Naive thymus-derived CD8-positive, alpha-beta T cell (primary cell): ENCODE measurements at places on chromosomes 3 and 15.

GRCh38 chr15:34116620-34117019, 14.7 kb downstream of the PGBD4 start:
- no peak for DNase-seq

- DNase-seq, result no peak
Observed at GRCh38 chr3:60187343-60187742, 1063.9 kb downstream of the FHIT start.

- no peak for DNase-seq
Observed at GRCh38 chr3:52983828-52984227, 62.0 kb downstream of the SFMBT1 start.

GRCh38 chr15:94100863-94101262, 130.5 kb upstream of the MCTP2 start:
- no peak for DNase-seq

- DNase-seq, result no peak
Observed at GRCh38 chr3:55519019-55519418, 31.9 kb upstream of the WNT5A start.

- no peak for DNase-seq
Observed at GRCh38 chr3:64551697-64552096, 136.1 kb downstream of the ADAMTS9 start.

- no peak for DNase-seq
Observed at GRCh38 chr3:4588466-4588865, 95.3 kb downstream of the ITPR1 start.

GRCh38 chr15:58583171-58583908, 151.5 kb downstream of the LIPC start:
- DNase-seq, result no peak

DNA sequence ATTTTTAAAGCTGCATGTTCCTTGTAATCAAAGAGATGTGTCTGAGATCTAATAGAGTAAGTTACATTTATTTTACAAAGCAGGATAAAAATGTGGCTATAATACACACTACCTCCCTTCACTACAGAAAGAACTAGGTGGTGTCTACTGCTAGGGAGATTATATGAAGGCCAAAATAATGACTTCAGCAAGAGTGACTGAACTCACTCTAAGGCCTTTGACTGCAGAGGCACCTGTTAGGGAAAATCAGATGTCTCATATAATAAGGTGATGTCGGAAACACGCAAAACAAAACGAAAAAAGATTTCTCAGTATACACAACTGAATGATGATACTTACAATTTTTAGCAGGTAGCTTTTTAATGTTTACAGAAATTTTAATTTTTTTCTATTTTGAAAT, 19.1 kb downstream of the B3GNT5 start:
- DNase-seq, result no peak

- DNase-seq, result no peak
Observed at GRCh38 chr15:82314769-82315518, 34.3 kb downstream of the GOLGA6L10 start.

GRCh38 chr3:170442947-170443346, 24.3 kb downstream of the CLDN11 start:
- DNase-seq, result no peak

DNA sequence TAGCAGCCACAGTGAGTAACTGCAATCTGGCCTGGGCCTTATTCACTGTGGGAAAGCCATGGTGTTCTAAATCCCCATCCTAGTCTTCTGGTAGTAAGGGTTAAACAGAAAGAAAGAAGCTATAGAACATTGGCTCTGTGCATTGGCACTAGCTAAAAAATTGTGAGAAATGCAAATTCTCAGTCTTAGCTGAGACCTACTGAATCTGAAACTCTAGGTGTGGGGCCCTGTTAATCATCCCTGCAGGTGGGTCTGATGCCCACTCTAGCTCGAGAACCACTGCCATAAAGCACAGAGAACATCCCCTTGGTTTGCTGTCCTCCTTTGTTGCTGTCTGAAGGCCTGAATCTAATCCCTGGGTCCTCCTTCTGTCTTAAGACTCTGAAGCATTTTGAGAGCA, 59.3 kb downstream of the MEIS2 start:
- DNase-seq, result no peak

- DNase-seq, result no peak
Observed at GRCh38 chr3:38829404-38829803, 13.4 kb upstream of the SCN10A start.

DNA sequence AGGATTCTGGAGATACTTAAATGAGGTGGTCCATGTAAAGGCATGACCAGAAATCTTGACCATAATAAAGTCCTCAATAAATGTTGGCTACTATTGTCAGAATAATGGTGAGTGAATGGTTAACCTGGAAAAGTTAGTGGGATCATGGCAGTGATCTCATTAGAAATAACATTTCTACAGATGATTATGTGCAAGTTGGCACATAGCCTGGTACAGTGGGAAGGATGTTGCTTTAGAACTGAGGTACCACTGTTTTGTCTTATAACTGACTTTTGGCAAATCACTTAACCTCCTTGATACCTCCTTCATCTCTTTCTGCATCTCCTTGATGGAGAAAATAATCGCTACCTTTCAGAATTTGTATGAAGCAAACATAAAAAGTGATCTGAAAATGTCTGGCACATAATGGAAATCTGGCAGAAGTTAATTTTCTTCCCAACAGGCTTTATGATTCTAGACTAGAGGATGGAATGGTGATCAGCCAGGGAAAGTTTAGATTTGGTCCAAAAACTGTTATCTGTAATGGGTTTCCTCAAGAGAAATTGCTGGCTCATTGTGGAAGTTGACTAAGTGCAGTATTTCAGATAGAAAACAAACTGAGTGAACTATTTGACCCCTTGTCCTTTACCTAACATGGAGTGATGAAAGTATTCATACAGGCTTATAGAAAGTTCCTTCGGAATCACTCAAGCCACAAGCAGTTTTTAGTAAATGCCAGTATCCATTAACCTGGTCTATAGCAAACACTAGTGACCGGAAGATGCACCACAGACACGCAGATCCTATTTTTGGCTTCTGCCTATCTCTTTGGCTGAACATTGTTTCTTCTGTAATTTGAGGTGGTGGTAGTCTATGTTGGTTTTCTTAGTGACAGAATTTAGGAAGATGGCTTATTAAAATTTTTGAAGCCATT, 449.6 kb upstream of the TGFBR2 start:
- DNase-seq, result no peak

DNA sequence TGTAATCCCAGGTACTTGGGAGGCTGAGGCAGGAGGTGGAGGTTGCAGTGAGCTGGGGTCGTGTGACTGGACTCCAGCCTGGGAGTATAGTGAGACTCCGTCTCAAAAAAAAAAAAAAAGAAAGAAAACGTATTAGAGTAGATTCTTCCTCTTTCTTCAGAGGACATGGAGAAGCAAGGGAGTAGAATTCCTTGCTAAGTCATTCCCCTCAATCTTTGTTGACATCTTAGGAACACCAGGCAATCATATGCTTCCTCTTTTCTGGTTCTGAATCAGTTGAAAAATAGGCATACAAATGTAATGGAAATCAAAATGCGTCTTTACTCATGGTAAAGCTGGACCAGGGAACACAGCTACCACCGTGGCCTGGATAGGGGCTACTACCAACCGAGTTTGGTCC, 38.3 kb upstream of the ATOSA start:
- DNase-seq, result no peak

DNA sequence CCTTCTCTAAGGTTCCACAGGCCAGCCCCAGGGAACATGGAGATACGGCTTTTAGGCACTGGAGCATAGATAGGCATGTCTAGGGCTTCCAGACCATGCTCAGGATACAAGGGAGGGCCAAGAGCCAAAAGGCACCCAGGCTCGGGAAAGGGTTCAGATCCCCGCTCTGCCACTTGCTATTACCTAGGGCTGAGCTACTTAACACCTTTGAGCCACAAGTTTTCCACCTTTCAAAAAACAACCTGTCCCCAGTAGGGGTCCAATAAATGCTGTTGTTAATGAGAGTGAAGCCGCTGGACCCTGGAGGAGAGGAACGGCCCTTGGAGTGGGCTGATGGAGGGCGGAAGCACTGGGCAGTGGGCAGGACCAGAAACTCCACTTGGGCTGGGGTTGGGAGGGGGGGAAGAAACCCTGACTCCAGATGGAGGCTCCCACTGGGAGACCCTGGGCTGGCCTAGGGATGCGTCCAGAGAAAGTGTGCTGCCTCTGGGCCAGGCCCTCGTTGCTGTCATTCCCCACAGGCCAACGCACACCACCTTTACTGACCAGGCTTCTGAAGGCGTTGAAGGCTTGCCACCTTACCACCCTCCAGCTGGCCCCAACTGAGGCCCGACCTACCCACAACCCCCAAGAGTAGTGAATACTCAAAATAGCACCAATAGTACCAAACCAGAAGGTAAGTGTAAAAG, 8.6 kb upstream of the ITPKA start:
- DNase-seq, result no peak

DNA sequence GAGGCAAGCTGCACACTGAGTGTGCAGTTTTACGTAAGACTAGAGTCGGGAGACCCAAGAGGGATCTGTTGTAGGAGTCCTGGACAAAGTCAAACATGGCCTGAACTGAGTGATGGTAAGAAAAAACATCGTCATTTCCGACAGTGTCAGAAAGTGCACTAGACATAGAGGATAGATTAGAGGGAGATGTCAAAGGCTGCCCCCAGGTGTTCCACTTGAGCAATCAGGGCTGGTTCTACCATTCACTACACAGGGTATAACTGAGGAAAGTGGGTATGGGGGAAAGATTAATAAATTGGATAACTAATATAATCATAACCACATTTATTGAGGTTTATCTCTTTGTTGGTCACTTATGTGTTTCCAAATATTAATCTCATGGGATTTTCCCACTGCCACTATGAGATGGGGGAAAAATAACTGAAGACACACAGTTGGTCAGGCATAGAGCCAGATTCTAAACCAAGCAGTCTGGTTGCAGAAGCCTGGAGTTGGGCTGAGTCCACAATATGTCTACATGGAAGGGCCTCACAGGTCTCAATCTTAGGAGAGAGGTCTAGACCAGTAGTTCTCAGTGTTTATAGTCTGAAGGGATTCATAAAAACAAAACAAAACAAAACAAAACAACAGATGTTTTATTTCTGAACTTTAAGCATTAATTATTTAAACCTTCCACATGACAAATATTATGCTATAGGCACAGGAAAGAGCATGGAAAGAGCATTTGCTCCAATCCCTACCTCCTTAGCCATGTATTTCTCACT, 766.5 kb downstream of the NTRK3 start:
- no peak for DNase-seq

DNA sequence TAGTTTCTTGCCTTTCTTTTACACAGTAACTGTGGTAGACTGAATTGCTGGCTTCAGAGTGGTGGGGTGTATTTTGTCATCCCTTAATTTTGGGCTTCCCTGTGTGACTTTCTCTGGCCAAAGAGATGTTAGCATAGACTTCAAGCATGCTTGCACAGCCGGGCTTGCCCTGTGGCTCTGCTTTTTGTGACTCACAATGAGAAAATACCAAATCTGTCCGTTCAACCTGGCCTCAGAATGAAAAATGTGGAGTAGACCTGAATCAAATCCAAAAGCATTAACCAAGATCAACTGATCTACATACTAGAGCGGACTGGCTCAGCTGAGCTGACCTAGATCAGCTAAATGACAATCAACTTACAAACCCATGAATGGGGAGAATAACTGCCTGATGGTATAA, 51.4 kb downstream of the PLAAT1 start:
- no peak for DNase-seq

- DNase-seq, result no peak
Observed at GRCh38 chr3:127568586-127568985, 21.9 kb downstream of the TPRA1 start.

DNA sequence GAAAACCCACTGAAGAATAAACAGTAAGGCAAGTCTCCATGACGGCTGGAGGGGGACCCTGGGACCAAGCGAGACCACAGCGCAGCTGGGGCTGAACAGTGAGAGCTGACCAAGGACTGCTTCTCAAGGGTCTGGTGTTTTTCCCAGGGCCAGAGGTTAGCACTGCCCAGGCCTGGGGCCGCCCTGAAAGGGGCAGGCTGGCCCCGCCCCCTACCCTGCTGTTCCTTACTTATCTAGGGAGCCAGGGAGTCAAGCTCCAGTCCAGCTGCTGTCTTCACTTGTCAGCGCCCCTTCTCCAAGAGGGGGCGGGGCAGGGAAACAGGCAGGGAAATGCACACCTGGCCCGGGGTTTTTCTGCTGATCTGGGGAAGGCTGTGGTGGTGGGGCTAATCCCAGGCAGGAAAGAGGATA, 51.6 kb upstream of the HACD2 start:
- DNase-seq, result no peak

DNA sequence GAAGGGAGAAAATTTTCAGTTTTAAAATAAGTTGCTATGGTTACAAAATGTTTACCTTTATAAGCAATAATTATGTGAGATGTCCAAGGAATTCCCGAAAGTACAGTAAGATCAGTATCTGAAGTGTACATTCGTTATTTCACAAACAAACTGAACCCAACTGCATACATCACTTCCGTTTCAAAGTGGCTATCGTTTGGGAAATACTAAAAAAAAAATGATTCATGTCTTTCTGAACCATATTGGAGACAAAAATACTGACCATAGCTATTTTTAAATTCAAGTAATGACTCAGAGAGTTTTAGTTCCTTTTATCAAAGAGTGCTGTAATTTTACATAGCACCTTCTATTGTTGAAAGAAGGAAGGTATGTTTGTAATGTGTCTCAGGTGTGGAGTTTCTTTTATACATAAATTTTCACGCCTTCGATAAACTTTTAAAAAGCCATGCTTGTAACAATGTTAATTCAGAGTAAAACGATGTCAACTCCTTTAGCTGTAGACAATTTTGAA, 8.0 kb upstream of the ANKRD28 start:
- no peak for DNase-seq

DNA sequence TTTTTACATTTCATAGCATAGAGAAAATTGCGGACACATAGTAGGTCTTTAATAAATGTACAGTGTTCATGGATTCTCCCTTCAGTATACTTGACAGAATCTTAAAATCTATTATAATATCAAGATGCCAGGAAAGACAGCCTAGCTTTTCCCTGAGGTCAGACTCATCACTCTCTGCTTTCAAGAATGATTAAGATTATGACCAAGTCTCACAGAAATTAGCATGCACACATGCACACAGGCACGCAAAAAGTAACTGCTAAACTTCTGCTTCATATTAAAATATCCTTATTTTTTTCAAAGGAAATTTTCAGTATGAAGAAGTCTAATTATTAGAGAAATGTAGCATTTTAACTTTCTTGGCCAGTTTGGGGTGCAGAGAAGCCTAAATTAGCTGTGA, 493.8 kb upstream of the NECTIN3 start:
- DNase-seq, result no peak

GRCh38 chr3:101703169-101703568, 16.7 kb upstream of the RPL24 start:
- no peak for DNase-seq

- DNase-seq, result no peak
Observed at GRCh38 chr3:48694610-48695392, 9.1 kb upstream of the NCKIPSD start.

GRCh38 chr3:176362191-176362731, 835.0 kb downstream of the TBL1XR1 start:
- DNase-seq, result no peak

DNA sequence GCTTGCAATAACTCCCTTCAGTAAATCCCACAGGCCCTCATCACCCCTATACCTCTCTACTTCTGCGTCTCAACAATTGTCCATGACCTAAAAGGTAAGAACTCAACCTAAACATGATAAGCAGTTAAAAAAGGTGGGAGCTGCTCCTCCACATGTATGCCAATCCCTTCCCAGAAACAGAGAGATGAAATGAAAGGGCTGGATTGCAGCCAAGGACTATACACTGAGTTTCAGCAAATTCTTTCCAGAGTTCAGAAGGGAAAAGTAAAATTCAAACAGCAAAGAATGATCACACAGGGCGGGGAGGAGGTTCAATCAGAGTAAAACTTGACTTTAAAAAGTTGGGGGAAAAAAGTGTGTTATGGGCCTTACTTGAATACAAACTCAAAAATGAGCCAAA, 27.5 kb downstream of the PLOD2 start:
- no peak for DNase-seq

- DNase-seq, result no peak
Observed at GRCh38 chr3:9088441-9089353, 125.4 kb upstream of the RAD18 start.
